ENCODE measurements at places on chromosomes 13 and 19.

DNA sequence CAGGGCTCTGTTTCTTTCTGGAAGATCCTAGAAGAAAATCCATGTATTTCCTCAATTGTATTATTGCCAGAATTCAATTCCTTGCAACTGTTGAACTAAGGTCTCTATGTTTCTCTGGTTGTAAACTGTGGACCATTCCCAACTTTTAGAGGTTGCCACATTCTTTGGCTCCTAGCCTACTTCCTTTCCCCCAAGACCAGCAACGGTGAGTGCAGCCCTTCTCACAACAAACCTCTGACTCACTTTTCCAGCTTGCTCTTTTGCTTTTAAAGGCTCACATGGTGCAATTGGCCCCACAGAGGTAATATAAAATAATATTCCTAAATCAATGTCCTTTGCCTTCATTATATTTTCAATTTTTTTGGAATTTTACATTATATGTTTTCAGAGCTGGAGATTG lies 371.3 kb downstream of the SLITRK5 start:
- DNase-seq = no peak

DNA sequence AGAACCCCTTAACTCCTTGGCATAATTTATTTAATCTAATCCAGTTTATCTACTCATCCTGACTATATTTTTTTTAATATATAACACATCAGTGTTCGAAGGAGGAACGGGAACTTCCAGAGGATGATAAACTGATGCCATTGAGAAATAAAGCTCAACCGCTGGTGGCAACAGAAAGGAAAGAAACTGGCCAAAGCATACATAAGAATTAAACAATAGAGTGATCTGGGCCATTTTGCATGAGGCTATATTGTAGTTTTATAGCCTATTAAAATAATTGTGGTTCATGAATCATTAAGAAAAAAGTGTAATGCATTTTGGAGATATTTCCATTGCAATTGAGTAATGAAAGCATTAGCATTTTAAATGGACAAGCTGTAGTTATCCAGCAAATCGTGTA lies 94.2 kb downstream of the FRY start:
- no peak for DNase-seq

- no peak for DNase-seq
These were observed 617.2 kb downstream of the DCT start for GRCh38 chr13:93862259-93862658.

GRCh38 chr13:66689628-66690027 lies 540.5 kb downstream of the PCDH9 start:
- DNase-seq = no peak

DNA sequence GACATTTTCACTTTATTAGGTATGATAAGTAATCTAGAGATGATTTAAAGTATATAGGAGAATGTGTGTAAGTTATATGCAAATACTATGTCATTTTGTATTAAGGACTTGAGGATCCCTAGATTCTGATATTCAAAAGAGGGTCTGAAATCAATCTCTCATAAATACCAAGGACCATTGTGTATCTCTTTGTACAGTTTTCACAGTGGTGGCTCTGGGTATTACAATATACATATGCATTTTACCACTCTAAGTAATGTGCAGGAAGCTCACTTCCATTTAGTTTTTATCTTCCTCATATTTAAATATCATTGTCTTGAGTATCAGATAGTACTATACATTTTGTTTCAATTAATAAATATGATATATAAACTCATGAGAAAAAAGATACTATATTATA lies 862.6 kb upstream of the PCDH20 start:
- no peak for DNase-seq

- no peak for DNase-seq
These were observed 152.4 kb downstream of the TEX29 start for GRCh38 chr13:111472559-111473460.

Measured in Peyer's patch (tissue), 4 donors.